ENCODE measurements at places on chromosomes 5 and 9.

GRCh38 chr5:135543485-135544304 is 7.9 kb upstream of the NEUROG1 start:
- DNase-seq, result no peak

DNA sequence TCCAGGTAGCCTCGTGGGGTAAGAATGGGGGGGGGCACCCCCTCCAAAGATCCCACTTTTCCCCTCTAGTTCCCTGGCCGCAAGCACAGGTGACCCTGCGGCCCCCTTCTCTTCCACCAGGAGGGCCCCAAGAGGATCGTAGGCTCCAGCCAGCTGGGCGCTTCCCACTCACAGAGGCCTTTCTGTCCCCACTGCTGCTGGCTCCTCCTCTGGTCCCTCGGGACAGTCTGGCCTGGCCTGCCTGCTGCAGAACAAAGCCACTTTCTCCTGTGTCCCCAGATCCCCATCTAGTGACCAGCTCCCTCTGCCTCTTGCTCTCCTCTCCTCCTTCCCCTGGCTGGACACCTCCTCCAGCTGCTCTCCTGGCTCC is 534 bp upstream of the SAPCD2 start:
- no peak for DNase-seq

DNA sequence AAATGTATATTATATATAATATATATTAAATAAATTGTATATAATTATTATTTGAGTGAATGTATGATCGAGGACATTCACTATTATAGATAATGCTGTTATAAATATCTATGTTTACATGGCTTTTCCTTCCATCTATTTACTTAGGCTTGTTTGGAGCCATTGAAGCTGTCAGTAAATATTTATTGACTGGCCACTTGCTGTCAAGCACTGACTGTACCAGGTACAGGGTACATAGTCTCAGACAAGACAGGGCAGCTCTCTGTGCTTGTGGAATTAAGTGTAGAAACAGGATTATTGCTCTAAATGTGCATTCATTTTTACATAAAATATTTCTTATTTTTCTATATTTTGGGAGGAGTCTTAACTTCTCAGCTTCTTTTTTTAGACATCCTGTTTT is 16.4 kb downstream of the FAXDC2 start:
- no peak for DNase-seq

DNA sequence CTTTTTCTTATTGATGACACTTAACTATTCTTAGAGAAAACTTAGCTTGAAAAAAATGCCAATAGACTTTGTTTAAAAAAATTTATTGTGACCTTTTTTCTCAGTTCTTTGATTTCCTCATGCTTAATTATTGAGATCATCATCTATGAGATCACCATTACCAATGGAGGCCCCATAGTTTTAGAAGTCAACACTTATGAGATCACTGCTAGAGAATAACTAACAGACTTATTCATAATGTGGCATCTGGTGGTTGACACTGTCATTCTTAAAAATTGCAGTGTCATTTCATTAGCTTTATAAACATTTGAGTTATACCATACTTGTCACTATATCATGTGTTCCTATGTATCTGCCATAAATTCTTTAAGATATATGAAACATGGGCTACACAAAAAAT is 14.9 kb upstream of the FEM1C start:
- DNase-seq, result no peak

GRCh38 chr5:179494774-179495526 is 55.4 kb upstream of the RUFY1 start:
- no peak for DNase-seq

- no peak for DNase-seq
These were observed 212.0 kb downstream of the BRINP1 start for GRCh38 chr9:119157196-119157595.

GRCh38 chr5:37184748-37185364 is 64.3 kb downstream of the CPLANE1 start:
- no peak for DNase-seq

DNA sequence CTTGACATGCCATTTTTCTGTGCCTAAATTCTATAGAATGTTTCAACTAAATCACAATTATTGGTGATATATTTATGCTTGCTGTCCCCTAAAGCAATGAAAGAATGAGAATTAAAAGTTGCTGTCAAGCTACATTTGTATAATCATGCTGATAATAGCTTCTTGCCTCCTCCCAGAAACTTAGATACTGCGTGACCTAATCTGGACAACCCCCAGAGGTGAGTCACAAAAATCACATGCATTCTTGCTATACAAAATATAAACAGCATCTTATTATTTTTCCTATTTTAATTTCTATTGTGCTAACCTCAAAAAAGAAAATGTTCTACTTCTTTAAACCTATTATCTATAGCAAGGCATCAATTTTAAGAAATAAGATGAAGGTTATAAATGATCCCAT is 995.8 kb upstream of the ACO1 start:
- no peak for DNase-seq

Data from effector CD4-positive, alpha-beta T cell (primary cell).